ENCODE measurements at places on chromosomes 1 and 21.
A peak's percentile ranks its signal among the peaks of the same experiment; 100 is the strongest.

- DNase-seq = peak; percentile 45
These were observed 70.6 kb upstream of the KIAA1614 start for GRCh38 chr1:180842052-180842451.

DNA sequence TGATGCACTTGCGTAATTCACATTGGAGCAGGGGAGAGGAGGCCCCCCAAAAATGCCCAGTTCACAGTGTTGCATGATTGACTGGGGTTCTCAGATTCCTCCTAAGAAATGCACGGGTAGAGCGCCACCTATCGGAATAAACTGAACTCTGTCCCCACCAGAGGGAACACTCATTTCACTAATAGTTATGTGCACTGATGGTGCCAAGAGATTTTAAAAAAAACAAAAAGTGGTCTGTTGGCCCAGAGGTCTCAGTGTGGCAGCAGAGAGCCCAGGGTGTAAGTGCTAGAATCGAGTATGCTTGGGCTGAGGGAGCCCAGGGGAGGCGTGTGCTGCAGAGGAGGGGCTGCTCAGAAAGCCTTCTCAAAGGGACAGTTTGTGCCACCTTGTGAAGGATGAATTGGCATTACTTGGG is 6.9 kb downstream of the PINK1 start:
- peak; percentile 74 for DNase-seq

DNA sequence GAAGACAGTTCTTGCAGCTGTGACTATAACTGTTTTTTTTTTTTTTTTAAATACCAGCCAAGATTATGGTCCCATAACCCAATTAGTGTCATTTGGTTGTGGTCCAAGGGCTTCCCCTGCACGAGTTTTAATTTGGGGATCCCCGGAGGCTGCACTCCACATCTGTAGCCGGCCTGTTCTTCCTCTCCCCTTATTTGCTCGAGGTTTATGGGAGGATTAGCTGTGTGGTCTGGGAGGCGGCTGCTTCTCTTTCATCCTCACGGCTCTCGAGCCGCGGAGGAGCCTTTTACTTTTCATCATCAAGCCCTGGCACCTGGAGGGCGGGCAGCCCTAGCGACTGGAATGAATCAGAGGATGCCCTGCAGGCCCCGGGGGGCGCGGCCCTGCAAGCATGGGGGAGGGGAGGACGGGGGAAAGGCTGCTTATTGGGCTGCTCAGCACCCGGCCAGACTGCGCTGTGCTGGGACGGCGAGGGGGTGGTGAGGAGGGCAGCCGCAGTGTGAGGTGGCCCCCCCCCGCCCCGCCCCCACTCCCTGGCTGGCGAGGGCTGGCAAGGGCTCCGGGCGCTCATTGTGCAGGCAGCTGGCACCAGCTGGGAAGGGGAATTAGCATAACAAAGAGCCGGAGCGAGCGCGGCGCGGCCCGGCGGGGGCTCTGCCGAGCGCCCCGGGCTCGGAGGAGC is 18.5 kb downstream of the SERTAD4 start:
- DNase-seq = peak; percentile 49

DNA sequence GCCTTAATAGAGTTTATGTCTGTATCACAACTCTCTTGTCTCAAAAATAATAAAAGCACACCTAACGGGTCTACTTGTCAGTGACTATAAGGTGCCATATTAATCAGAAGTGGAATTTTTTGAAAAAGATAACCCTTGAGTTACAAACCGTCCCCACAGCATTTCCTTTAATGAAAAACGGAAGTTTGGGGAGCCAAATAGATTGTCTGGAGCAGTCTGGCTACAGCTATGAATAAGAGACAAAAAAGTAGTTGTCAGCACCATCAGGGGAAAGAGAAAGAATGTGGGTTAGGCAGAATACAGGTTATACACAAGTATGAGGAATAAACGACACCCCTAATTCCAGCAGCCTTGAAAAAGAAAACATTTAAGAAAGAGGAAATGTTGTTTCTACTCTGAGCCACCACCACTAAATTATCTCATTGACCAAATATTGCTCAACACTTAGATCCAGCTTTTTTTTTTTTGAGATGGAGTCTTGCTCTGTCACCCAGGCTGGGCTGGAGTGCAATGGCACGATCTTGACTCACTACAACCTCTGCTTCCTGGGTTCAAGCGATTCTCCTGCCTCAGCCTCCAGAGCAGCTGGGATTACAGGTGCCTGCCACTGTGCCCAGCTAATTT is 29.4 kb upstream of the USP24 start:
- peak; percentile 29 for DNase-seq

GRCh38 chr1:58857680-58858673 is 74.1 kb upstream of the JUN start:
- DNase-seq = no peak

GRCh38 chr1:147598621-147599361 is 57.5 kb downstream of the BCL9 start:
- DNase-seq = peak; percentile 9

DNA sequence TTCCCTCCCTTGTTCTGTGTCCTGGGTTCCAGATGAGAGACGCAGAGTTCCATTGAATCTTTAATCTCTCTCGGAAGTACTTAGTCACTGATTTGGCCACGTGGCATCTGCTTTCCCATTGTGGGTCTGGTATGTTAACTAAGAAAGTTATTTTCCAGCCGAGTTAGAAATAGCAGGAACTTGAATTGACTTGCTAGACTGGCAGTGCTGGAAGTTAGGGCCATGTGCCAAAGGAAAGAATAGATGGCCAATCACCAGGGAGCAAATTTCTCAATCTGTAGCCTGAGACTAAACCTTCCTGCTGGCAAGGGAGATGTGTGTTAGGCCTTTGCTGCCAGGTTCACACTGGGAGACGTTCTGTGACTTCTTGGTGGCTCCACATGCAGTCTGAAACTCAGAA is 24.2 kb upstream of the SLFNL1 start:
- no peak for DNase-seq

- no peak for DNase-seq
These were observed 5.2 kb downstream of the NPPA start for GRCh38 chr1:11842154-11843041.

DNA sequence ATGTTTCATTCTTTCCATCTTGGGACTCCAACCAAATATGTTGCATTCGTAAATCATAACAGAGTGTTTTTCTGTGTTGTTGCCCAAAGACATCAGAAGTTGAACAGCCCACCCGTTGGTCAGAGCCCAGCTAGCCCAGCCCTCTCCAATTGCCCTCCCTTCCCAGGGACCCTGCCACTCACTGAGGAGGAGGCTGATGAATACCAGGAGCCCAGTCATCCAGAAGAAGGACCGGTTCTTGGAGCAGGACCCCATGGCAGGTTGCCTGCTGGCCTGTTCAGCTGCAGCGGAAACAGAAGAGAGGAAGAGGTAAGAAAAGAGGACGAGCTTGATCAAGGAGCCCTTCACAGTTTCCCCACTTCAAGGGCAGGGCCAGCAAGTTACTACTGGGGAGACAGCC is 172.2 kb upstream of the ETV3 start:
- no peak for DNase-seq

DNA sequence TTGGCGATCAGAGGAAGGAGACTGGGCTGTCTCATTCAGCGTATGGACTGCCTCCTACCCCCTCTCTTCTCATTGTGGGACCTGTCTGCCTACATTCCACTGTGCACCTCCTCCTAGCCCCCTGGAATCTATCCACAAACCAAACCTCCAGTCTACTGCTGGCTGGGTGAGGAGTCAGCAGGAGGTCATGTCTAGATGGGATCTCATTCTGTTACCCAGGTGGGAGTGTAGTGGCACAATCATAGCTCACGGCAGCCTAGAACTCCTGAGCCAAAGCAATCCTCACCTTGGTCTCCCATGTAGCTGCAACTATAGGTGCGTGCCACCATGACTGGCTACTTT is 18.0 kb upstream of the TTC22 start:
- no peak for DNase-seq

DNA sequence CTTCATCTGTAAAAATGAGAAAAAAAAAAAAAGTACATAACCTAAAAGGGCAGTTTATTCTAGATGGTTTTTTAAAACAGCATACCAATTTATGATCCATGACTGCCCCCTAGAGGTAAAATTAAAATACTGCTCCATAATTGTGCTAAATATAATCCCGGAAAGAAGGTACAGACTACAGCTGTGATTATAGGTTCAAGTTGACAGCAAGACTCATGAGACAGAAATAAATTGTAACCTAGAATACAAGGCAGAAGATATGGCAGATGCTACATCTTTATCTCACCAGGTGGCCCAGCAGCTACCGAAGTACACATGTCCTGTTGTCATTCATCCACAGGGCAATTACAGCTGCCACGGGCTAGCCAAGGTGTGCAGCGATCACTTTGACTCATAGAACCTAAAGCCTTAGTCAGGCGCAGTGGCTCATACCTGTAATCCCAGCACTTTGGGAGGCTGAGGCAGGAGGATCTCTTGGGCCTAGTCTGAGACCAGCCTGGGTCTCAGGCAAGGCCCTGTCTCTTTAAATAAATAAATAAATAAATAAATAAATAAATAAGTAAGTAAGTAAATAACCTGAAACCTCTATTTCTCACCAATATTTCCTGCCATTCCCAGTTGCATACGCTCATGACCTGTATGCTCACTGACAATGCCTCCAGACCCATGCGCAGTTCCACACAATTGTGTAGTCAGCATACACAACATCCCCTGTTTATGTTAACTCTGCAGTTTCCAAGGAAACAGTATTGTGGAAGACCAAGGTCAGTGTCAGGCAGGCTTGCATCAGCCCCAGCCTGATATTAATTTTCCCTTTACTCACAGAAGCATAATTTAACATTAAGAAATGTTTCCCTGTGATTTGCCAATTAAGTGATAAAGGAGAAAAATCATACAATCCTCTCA is 18.3 kb upstream of the PPIE start:
- no peak for DNase-seq

DNA sequence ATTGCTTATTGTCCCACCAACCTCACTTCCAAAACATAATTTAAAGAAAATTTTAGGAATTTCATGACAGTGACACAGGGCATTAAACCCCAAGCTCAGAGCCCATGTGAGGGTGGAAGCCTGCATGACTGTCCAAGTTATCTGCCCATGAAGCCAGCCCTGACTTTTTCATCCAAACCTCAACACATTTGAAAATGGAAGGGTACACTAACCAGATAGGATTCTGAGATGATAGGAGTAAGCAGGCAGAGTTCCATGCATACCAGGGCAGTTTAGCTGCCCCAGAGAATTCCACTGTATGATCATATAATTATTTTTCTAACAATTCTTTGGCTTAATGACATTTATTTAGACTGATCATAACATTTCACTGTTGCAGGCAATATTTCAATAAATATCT is 986.0 kb downstream of the TTLL7 start:
- peak; percentile 30 for DNase-seq
